Activated CD8-positive, alpha-beta memory T cell treated with anti-CD3 and anti-CD28 coated beads for 24 hours (primary cell): ENCODE measurements at places on chromosomes 3 and 15.

GRCh38 chr3:62151591-62151990, 221.8 kb downstream of the FEZF2 start:
- DNase-seq = no peak

DNA sequence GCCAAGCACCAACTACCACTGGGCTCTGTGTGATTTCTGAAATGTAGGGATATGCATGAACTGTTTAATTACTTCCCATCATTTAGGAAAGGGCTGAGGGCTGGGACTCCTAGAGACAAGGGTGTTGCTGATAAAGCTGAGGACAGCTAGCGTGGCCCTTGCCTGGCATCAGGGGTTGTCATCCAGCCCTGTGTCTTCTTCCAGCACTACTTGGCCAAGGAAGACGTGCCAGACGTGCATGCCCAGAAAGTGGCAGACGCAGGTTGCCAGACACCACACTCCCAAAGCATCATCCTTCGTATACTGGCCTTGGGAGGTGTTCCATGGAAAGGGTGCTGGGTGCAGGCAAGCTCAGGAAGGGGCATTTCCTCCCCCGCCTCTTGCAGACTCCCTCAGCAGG, 64.8 kb downstream of the LRIG1 start:
- DNase-seq = no peak

- DNase-seq = no peak
Observed at GRCh38 chr15:45375836-45376235, 2.5 kb downstream of the GATM start.

DNA sequence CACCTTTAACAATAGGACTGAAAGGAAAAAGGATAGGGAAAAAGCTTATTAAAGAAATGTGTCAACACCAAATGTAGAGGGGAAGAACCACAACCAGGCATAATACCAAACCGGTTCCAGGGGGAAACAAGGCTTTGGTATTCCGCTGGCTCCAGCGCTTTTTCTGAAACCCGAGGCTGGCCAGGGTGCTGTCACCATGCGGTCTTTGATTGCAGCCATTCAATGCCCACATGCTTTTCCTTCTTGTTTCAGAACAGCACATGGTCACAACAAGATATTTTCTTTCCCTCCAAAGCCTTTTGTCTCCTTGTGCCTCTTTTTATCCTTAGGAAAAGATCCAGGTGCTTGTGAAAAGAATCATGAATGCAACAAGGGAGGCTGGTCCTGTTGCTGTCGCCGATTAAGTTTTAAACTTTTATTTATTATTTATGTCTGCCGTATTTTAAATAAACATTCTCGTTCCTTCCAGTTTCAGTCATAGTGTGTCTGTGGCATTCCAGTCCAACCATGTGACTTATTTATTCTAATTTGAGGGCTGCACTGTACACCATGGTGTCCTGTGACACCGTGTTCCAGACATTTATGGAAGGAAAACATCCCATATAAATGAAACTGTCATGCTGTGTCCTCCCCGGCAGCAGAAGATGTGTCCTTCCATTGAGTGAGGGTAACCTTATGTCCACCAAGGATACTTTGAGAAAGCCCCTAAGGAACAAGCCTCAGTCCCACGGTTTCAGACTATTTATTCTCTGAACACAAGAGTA, 41.1 kb downstream of the CCK start:
- DNase-seq = no peak

- DNase-seq = no peak
Observed at GRCh38 chr3:192915722-192916121, 1.9 kb downstream of the MB21D2 start.

DNA sequence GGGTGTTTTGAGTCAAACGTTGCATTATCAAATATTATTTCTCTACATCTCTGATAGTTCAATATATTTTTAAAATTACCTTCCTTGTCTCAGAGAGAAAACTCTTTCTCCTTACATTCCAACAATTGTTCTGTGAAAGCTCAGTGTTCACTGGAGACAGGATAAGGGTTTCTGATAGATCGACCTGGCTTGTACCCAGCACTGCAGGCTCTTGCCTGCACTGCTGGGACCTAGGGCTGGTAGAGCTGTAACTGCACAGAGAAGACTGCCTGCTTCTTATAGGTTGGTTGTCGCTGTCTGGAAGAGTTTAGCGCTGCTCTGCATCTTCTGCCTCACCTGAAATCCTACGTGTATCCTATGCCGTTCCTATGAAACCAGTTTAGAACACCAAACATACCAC, 249.9 kb upstream of the LRTM1 start:
- no peak for DNase-seq

GRCh38 chr15:72198356-72199204, 993 bp upstream of the GRAMD2A start:
- no peak for DNase-seq

- no peak for DNase-seq
Observed at GRCh38 chr3:114270019-114270418, 23.8 kb upstream of the TIGIT start.

- DNase-seq = no peak
Observed at GRCh38 chr3:11635680-11636393, 7.9 kb downstream of the VGLL4 start.

GRCh38 chr3:14242490-14243311, 64.1 kb downstream of the LSM3 start:
- no peak for DNase-seq

DNA sequence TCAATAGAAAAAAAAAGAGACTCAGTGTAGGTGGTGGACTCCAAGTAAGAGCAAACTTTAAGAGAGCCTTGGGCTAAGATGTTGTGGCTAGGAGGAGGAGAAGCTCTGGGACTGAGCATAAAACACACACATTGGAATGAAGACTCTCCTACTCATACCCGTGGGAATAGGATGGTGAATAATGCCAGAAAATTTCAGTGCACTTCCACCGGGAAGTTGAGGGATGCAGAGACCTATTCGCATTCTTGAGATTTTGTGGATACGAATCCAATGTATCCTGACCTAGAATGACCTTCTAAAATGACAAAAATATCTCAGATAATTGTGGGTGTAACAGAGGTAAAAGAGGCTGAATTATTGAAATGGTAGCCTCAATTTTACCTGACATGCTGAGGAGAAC, 388.7 kb upstream of the SGO1 start:
- DNase-seq = no peak

GRCh38 chr15:63836579-63836978, 2.8 kb upstream of the HERC1 start:
- DNase-seq = no peak

DNA sequence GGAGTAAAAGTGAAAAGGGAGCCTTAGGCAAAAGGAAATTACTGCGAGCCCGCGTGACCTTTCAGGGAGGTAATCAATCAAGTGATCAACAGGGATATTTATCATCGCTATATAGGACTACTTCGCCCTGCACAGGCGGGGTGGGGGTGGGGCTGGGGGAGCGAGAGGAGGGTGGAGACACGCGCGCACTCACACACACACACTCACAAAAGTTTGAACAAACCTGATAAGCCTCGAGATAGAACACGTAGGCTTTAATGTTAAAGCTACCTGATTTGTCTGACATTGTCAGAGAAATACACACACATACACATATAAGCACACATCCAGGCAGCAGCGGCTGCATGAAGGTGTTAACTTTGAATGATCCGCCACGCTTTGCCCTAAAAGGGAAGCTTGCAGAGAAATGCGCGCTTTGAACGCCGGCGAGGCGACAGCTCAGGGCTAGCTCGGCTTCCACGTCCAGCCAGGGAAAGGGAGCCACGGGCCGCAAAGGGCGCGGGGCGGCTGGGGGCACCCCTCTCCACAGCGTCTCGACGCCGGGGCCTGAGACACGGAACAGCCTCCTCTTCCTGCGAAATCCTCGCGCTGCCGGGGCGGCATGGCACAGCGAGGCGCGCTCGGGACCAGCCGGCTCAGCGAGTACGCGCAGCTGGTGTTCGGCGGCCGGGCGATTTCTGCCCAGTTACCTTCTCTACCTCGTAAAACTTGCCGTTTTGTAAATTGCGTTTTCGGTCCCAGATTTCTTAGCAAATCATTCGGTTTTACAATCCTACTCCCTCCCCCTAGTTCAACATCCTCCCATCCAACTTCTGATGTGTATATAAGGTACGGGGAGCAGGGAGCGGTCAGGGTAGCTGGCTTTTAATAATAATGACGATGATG, 4.8 kb upstream of the MECOM start:
- peak; percentile 63 for DNase-seq

GRCh38 chr3:112829046-112829445, 17.6 kb downstream of the CD200R1L start:
- no peak for DNase-seq

DNA sequence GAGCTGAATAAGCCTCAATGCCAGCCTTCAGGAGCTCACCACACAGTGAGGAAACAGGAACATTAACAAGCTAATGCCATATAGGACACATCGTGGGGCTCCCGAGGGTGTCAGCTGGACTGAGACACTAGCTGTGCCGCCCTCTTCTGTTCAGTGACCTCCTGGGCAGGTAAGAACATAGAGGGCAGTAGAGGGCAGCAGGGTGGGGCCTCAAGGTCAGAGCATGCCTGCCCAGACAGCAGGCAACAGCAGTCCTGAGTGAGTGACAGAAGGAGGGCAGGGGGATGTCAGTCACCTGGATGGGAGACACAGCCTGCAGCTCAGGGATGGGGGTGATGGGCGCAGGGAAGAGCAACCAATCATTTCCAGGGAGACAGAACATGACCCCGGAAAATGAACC, 15.5 kb downstream of the NTRK3 start:
- DNase-seq = no peak
